Activated CD4-positive, alpha-beta T cell treated with anti-CD3 and anti-CD28 coated beads, Interleukin-2, amount 50 U/mL, for 4 hours (primary cell): ENCODE measurements at places on chromosomes 7 and 10.

- DNase-seq, result no peak
Measured at GRCh38 chr10:25547382-25547781, 372.6 kb downstream of the GPR158 start.

GRCh38 chr10:78454123-78454645 lies 420.5 kb downstream of the RPS24 start:
- DNase-seq, result no peak

DNA sequence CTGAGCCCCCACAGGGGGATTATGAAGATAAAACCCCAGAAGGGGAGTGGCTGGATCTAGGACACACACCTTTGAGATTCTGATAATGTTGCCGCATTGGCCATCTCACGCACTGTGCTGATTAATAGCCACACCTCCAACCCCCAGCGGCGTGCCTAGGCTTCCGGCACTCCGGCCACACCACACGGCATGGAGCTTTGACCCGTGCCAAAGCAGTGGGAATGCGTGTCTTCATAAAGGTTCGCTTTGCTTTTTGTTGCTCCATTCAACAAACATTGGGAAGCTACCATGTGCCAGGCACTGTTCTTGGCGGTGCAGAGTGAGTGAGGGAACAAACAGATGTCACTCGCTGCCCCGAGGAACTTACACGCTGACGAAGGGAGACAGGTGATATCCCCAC lies 117.6 kb downstream of the TCERG1L start:
- DNase-seq, result no peak

DNA sequence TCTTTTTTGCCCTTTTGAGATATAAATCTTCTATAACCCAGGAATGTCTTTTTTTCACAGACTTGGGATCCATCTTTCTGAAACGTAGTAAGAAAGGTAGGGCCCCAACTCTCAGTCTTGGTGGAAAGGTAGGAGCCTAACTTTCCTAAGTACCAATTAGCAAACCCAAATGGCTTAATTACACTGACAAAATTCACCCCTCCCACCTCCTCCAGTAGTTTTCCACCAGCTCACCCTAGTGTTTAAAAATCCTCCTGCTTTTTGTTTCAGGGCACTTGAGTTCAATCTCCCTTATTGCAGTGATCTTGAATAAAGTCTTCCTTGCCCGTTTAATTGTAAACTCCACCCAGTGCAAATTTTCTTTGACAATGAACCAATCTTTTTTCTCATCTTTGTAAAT lies 600.0 kb downstream of the PHTF2 start:
- no peak for DNase-seq

GRCh38 chr10:14476641-14477407 lies 146.1 kb upstream of the FRMD4A start:
- DNase-seq, result no peak

GRCh38 chr10:127415901-127416581 lies 133.1 kb upstream of the NPS start:
- no peak for DNase-seq

DNA sequence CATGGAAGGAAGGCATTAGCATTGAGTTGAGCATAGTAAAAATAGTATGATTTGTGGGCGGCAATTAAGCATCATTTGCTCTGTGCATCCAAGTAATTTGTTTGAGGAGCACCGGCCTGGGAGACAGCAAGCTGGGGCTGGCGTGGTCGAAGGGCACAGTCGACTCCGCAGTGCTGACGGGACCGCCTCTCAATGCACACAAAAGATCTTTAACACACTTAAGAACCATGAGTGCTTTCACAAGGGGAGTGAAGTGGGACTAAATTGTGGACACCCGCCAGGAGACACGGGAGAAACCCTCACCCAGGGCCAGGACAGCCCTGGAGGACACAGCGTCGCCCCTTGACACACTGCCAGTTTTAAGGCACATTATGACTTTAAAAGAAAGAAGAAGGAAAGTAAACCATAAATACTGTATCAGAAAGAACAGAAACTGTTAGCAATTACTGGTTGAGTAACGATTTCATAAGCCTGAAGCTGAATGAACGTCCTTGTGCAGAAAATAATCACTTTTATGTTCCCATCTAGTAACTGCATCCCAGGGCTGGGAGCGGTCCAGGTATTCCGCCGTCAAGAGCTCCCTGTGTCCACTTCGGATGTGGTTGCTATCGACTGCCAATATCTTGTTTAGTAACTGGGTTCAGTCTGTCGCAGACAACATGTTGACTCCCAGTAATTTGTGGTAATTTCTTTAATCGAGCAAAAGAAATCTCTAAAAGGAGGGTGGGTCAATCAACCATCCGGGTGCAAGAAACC lies 102.1 kb downstream of the EBF3 start:
- no peak for DNase-seq
